OCI-M1 (cell line): ENCODE measurements at places on chromosomes 11 and 22.

GRCh38 chr11:115452241-115452640 is 52.0 kb downstream of the CADM1 start:
- no peak for DNase-seq

DNA sequence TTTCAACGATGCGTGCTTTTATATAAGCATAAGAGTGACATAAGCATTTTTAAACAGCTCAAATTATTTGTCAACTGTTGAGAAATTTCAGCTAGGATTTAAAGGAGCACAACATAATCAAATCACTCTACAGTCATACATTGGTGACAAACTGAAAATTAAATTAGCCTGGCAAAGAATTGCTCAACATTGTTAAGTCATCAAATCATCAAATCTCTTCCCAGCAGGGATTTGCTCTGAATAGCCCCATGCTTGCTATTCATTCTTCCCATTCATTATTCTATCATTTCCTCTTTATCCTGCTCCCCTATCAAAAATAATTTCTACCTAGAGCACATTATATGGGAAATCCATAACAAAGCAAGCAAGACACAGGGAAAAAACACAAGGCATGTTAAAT is 198.7 kb upstream of the LUZP2 start:
- DNase-seq: no peak

DNA sequence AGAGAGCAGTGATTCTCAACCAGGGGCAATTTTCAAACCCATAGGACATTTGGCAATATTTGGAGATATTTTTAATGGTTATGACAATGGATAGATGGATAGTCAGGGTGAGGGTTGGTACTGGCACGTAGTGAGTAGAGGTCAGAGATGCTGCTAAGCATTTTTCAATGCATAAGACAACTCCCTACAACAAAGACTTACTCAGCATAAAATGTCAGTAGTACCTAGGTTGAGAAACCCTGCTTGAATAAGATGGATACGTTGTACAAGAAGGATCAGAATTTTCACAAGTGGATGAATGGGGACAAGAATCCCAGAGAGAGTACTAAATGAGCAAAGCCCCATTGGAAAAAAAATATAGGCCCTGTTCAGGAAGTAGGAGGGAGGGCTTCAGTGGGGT is 11.9 kb upstream of the LIN7C start:
- no peak for DNase-seq

- no peak for DNase-seq
Measured at GRCh38 chr11:77067861-77068443, 1.2 kb downstream of the CAPN5 start.

DNA sequence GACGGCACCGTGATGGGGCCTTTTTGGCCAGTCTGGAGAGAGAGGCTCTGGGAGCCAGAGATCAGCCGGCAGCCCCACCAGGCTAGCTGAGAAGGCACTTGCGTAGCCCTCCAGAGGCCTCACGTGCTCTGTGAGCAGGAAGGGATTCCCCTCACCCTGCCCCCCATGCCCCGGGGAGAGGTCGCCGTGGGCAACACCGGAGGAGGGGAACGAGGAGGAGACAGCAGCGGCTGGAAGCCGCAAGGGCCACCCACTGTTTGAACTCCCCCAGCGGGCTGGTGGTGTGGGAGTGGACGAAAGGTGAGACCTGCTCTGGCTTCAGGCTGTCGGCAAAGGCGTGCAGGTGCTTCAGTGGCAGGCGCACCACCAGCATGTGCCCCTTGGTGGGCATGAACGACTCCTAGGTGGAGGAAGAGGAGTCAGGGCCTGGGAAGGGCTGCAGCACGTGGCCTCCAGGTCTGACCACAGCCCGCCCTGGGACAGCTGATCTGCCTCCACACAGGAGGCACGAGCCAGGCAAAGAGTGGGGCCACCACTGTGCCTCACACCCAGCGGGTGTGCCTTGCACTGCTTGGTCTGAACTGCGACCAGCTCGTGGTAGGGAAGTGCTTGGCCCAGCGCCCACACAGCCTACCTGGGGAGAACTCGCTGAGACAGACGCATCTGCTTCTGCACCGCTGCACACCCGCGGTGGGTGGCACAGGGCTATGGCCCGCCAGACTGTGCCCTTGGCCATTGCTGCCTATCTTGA is 99.9 kb downstream of the MED15 start:
- DNase-seq: no peak

GRCh38 chr11:119459293-119459976 is 36.5 kb upstream of the THY1 start:
- no peak for DNase-seq

- DNase-seq: peak; percentile 20
Measured at GRCh38 chr11:91630916-91631673, 593.5 kb upstream of the FAT3 start.

GRCh38 chr11:135069890-135070289 is 657.8 kb upstream of the B3GAT1 start:
- DNase-seq: no peak

DNA sequence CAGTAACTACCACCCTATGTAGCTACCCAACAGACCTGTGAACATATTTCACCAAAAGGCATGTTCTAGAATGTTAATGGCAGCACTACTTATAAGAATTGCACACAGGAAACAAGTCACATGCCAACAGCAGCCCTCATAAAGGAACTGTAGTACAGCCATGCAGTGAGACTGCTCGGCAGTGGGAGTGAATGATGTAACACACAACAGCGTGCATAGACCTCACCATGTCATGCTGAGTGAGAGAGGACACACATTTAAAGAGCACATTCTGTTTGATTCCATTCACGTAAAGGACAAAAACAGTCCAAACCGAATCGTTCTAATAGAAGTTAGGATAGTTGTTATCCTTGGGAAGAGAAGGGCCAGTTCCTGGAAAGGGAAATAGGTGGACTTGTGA is 27.2 kb upstream of the KIRREL3 start:
- DNase-seq: no peak

DNA sequence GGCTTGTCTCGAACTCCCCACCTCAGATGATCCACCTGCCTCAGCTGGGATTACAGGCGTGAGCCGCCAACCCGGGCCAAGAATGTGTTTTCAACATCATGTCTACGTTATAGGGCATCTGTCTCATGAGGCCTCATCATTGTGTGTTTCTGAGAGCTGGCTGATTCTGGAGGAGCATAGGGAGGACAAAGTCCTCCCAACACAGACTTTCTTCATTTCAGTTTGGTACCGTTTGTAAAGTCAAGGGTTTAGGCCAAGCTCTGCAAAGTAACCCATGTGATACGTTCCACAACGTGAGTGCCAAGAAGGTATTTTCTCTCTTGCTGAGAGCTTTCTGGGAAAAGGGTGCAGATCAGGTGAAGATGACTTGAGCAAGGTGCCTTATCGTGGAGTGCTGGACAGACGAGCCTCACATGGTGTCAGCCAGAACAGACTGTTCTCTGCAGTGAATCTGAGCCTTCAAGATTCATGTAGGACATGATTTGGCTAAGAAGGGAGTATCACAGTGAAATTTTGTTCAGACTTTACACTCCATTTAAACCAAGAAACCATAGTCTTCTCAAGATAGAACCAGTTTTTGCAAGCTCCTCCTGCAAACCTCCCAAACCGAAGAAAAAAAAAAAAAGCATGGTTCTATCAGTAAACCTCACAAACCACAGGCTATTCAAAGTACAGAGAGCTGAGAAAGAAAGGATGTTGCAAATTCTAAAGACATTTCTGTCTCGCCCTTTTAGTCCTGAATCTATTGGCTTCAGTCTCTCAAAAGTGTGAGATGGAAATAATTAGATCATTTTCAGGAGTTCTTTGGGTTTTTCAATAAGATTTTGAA is 71.7 kb downstream of the DBX1 start:
- DNase-seq: peak; percentile 92

GRCh38 chr22:38414009-38414395 is 41.0 kb downstream of the KCNJ4 start:
- no peak for DNase-seq

DNA sequence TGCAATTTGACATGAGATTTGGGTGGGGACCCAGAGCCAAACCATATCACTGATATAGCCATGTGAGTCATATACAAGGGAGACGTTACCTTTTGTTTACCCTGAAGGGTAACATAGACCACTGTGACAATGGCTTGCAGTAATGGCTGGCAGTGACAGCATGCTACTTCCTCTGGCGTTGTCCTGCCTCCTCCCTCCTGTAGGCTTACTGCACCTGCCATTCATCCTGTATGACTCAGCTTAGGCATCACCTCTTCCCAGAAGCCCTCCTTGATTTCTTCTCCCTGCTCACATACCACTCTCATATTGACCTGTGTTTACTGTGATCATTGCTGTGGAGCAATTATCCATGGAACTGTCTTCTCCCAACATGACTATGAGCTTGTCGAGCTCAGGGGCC is 12.0 kb upstream of the PVALB start:
- DNase-seq: peak; percentile 13

DNA sequence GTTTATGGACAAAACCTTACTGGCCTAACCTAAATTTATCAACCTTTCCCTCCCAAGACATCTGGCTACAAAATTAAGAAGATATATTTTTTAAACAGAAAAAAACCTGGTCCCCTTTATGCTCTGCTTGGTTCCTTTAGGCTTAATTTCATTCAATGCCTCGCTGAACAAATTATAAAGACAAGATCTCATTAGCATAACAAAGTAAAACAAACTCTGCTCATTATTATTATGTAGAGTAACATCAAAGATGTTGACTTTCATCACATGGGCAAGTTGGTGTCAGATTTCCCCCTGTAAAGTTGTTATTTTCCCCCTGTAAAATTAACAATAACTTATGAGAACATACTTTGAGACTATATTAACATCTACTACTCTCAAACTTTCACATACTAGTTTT is 11.0 kb downstream of the RRAS2 start:
- DNase-seq: no peak

DNA sequence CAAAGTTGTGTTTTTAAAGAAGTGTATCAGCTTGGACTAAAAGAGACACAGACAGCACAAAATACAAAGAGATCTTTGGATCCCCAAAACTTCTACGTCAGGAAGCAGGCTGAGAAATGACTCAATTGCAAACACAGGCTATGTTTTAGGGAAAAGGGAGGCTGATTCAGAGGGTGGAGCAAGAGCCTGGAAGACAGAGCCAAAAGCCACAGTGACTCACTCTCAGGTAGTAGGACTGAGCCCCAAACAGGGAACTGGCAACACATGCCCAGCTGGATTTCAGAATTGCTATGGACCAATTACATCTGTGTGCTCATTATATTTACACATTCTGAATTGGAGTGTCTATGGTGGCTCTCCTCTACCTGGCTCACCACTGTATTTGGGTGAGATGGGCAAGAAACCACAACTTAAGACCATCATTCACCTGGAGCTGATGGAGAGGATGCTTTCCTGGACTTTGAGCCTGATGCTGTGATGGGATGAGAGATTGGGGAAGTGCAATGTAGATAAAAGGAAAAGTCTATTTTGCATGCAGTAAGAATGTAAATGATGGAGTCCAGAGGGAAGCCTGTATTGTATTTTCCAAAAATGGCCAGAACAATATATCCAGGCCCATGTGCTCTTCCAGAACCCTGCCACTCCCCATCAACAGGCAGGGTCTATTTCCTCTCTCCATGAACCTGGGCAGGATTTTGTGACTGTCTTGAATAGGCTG is 20.8 kb upstream of the LINC01488 start:
- DNase-seq: no peak

DNA sequence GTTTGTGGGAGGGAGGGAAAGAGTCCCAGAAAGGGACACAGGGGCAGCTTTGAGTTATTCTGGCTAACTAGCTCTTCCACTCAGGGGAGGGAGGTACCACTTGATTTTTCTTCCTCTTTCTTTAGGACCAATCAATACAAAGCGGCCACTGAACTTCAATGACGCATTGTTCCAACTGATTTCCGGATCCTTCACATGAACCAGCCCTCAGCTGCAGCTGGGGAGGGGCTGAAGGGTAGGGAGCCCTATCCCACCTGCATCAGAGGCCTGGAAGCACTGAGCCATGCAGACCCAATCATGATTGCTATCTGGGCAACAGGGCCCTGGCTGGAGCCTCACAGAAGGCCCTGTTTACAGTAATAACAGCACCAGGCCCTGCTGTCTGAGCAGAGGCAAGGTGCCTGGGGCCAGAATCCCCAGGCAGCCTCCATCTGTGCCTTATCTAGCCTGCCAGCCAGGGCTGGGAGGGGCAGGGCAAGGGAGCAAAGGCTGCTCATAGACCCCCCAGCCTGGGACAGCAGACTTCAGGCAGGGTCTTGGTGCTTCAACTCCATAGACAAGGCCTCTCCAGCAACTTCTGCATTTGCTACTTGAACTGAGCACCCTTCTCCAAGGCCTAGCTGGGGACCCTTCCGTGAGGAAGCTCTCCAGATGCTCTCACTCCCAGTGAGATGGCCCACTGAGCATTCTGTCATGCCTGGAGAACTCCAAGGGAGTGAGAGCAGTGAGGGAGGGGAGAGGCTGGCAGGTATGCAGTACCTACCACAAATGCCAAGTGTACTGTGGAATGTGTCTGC is 22.5 kb downstream of the CLPB start:
- DNase-seq: peak; percentile 100

DNA sequence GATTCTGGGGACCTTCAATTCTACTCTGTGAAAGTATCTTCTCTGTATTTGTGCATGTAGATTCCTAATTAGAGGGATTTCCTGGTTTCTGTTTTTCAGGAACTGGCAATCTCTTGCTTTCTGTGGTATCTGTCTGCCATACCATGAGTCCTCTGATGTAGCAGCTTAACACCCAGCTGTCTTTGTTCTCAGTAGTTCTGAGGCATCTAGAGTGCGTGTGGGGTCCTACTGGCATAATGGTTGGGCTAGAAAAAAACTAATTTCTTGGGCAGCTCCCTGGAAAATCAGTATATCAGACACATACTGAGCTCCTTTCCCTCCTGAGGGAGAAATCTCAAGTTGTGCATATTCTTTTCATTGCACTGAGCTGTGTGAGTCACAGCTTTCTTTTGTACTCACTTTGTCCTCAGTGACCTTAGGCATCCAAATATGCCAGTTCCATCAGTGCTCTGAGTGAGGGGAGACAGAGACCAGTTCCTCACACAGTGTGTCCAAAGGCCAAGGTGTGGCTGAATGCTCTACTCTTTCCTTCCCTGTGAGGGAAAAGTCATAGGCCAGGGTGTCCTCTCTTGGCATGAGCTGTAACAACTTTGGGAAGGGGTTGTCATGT is 35.5 kb upstream of the SLC22A24 start:
- no peak for DNase-seq

GRCh38 chr22:36853407-36854099 is 7.3 kb upstream of the NCF4 start:
- peak; percentile 94 for DNase-seq

DNA sequence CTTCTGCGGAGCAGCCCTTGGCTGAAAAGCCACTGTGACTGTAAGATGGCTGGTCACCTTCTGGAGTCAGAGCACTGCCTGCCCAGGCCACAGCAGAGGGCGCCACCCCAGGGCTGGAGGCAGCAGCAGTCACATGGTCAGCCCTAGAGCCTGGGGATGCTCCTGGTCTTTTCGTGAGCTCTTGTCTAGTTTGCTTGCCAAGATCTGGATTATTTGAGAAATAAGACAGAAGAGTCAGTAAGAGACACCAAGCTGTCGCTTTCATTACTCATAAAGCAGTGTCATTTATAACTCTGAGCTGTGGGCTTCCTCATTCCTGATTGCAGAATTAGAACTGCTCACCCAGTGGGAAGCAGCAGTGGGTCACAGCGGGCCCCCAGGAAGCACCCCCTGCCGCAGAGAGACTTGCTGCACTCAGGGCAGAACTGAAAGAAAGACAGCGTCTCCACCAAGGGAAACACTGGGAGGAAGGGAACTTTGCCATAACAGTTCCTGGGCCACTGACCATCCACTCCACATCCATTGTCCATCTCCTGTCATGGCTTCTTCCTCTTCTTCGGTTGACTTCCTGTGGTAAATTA is 56.7 kb downstream of the PPP6R2 start:
- DNase-seq: peak; percentile 37

GRCh38 chr11:111135778-111136570 is 109.6 kb upstream of the POU2AF2 start:
- DNase-seq: no peak

GRCh38 chr11:61733120-61733978 is 19.1 kb upstream of the MYRF start:
- DNase-seq: peak; percentile 91

- peak; percentile 74 for DNase-seq
Measured at GRCh38 chr22:42964994-42965699, 49.8 kb downstream of the PACSIN2 start.
